Tongue (tissue), 3 donors: ENCODE measurements at places on chromosomes 6 and 20. TPM values are rescaled to one million over a fixed set of nuclear protein-coding genes. Genes with fewer than 3 reads are reported as not detected.

Gene LY86
- total RNA-seq: 0.72 TPM

Gene TP53TG5
- not detected for total RNA-seq

Gene OR2H1
- not detected for total RNA-seq

Gene IER3
- 7.1 TPM for total RNA-seq

Gene CST5
- not detected for total RNA-seq

Gene HLA-DRB1
- total RNA-seq: 12.9 TPM

Gene KCNK15
- 0.41 TPM for total RNA-seq

Gene TMEM217
- total RNA-seq: 0.31 TPM

Gene FUCA2
- total RNA-seq: 23.0 TPM

Gene NOTCH4
- total RNA-seq: 10.6 TPM

Gene NDUFAF4
- total RNA-seq: 31.0 TPM

Gene RAB44
- 0.62 TPM for total RNA-seq

Gene POLR3F
- 13.3 TPM for total RNA-seq

Gene SLPI
- total RNA-seq: 181 TPM

Gene THBS2
- total RNA-seq: 89.3 TPM

Gene DEF6
- total RNA-seq: 11.6 TPM

Gene TMC2
- total RNA-seq: not detected

Gene CNBD2
- total RNA-seq: 1.9 TPM

Gene GSTA1
- total RNA-seq: 1.6 TPM

Gene MCCD1
- not detected for total RNA-seq

Gene SASH1
- 91.9 TPM for total RNA-seq

Gene KIF25
- 0.82 TPM for total RNA-seq

Gene CAP2
- 69.1 TPM for total RNA-seq

Gene SPATA2
- total RNA-seq: 2.4 TPM

Gene WFDC10B
- total RNA-seq: not detected

Gene ANKRD66
- total RNA-seq: 0.31 TPM

Gene HAO1
- total RNA-seq: not detected

Gene KCNK16
- total RNA-seq: not detected

Gene PCMT1
- total RNA-seq: 165 TPM

Gene FAXC
- total RNA-seq: 4.9 TPM

Gene OPRM1
- total RNA-seq: 0.92 TPM

Gene WFDC12
- not detected for total RNA-seq

Gene CMTR1
- total RNA-seq: 41.0 TPM

Gene RRAGD
- total RNA-seq: 72.8 TPM

Gene MYL9
- total RNA-seq: 8.3 TPM

Gene CCDC170
- total RNA-seq: 4.1 TPM

Gene KHDRBS2
- 0.41 TPM for total RNA-seq

Gene OVOL2
- total RNA-seq: 1.0 TPM

Gene GPLD1
- 1.3 TPM for total RNA-seq

Gene ZNF335
- total RNA-seq: 14.4 TPM

Gene PRL
- total RNA-seq: not detected

Gene C6orf52
- not detected for total RNA-seq

Gene SLC22A7
- total RNA-seq: not detected

Gene MEI4
- total RNA-seq: 0.31 TPM

Gene DSP
- 167 TPM for total RNA-seq

Gene CLIC5
- total RNA-seq: 18.1 TPM

Gene MYMX
- 9.1 TPM for total RNA-seq

Gene FRS3
- 2.4 TPM for total RNA-seq

Gene TDRD6
- total RNA-seq: 1.4 TPM

Gene LRRN4
- not detected for total RNA-seq

Gene PDE10A
- 14.0 TPM for total RNA-seq

Gene LCA5
- 9.1 TPM for total RNA-seq

Gene SPATA25
- 6.4 TPM for total RNA-seq

Gene TRIM10
- 1.0 TPM for total RNA-seq

Gene SLA2
- 0.21 TPM for total RNA-seq
